NCI-H460 (cell line): ENCODE measurements at places on chromosomes 13 and 19. TPM values are rescaled to one million over a fixed set of nuclear protein-coding genes. Genes with fewer than 3 reads are reported as not detected.
A peak's percentile ranks its signal among the peaks of the same experiment; 100 is the strongest.

TDRD3 gene
- total RNA-seq: 14.5 and 18.1 TPM in 2 replicates

- no peak for DNase-seq
These were observed 6.6 kb downstream of the EPS8L1 start for GRCh38 chr19:55082020-55082851.

CEACAM16 gene
- not detected in 2 replicates for total RNA-seq

DNA sequence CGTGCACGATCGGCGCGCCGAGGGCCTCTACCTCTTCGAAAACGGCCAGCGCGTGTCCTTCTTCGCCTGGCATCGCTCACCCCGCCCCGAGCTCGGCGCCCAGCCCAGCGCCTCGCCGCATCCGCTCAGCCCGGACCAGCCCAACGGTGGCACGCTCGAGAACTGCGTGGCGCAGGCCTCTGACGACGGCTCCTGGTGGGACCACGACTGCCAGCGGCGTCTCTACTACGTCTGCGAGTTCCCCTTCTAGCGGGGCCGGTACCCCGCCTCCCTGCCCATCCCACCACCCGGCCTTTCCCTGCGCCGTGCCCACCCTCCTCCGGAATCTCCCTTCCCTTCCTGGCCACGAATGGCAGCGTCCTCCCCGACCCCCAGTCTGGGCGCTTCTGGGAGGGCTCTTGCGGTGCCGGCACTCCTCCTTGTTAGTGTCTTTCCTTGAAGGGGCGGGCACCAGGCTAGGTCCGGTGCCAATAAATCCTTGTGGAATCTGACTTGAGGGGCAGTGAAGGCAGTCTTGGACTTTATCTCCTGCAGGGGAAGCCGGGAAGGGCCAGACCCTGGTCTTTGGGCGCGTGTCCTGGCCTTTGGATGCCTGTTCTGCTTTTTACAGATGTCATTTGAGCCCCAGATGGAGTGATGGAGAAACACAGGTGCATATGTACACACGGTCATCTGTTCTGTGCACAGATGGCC lies 2.2 kb downstream of the CLEC11A start:
- DNase-seq: no peak

DNA sequence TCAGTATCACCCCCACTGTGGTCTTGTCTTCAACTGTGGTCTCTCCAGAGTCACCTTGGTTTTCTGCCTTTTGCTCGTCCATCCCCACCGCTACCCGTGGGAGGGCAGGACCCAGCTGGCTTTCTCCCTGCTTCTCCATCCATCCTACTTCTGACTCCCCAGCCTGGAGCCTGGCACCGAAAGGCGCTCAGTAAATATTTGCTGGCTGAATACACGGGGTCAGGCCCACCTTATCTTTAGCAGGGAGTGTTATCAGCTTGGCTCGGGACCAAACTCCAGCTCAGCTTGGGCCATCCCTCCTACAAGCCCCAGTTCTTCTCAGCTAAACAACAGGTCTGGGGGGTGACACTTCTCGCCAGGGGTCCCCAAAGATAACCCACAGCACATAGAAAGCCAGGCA lies 62.0 kb upstream of the KLF2 start:
- no peak for DNase-seq

SYCN gene
- total RNA-seq: not detected in 2 replicates

FOXO1 gene
- 3.5 and 3.9 TPM in 2 replicates for total RNA-seq

GRCh38 chr19:50878851-50879250 lies 5.6 kb downstream of the KLK2 start:
- no peak for DNase-seq

DLEU7 gene
- total RNA-seq: not detected in 2 replicates

DNA sequence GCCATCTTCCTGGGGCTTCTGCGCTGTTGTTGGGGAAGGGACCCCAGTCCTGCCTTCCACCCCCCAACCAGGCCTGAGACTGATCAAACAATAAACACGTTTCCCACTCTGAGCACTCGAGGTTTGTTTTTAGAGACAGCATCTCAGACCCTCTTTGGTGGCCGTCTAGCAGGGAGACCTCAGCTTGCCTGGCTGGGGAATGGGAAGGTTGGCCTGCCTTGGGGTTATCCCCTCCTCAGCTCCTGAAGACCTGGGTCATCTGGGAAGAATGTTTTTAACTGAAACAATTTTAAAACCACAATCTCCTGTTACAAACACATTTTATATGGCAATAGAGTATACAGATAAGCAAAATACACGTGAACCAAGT lies 2.0 kb downstream of the ZNF581 start:
- no peak for DNase-seq

DNA sequence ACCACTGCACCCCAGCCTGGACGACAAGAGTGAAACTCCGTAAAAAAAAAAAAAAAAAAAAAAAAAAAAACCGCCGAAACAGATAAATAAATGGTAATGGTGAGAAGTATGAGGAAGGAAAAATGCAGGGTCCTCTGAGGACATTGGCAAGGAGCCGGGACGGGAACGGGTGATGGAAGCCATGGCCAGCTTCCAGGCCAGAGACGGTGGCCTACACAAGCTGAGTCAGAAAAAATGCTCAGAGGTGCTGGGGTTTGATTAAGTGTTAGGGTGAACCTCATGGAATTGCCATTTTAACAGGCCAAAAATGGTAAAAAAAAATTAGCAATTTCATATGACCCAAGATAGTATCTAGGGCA lies 866 bp upstream of the ZSWIM4 start:
- no peak for DNase-seq

DNA sequence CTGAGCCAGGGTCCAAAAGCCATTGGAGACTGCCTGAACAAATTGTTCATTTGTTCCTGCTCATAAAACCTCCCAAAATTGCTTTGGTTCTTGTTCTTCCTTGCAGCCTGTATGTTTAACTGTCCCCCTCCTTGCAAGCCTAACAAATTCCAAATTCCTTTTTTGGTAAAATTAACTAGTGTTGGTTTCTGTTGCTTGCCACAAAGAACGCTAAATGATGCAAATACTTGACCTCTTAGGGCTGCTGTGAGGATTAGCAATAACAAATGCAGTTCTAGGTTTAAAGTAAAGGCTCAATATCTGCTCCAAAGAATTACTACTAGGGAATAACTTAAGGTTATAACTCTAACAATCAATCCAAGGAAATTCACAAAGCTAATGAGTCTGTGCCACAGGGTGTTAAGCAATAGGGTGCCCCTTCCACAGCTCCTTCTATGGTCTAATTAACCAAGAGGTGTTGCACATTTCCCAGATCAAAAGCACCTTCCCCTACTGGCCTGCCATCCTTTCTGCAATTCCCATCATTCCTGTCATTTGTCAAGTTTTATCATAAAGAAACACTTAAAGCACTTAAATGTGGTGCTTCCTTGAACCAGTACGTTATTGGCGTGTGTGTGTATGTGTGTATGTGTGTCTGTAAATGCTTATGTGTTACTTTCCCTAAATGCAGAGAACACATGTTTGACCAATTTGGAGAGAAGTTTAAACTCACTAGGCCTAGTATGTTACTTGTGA lies 110.2 kb downstream of the RAP2A start:
- no peak for DNase-seq

IZUMO2 gene
- total RNA-seq: not detected in 2 replicates

- DNase-seq: no peak
These were observed 97.5 kb downstream of the SLC10A2 start for GRCh38 chr13:102968572-102969228.

DNA sequence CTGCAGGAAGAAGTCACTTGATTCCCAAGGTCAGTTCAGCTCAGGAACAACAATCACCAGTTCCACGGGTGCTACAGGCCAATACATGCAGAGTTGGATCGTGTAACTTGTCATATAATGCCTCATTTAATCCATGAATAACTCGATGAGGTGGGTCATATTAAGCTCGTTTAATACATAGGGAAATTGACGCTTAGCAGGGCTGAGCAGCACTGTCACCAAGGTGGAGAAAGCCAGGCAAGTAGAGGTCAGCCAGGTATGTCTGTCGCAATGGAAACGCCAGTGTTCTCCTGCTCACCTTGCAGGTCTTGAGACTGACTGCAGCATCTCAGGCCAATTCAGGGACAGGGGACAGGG lies 52.3 kb downstream of the CCDC70 start:
- no peak for DNase-seq

GRCh38 chr13:112729408-112729807 lies 39.6 kb downstream of the ATP11A start:
- no peak for DNase-seq

GRCh38 chr13:23571431-23571830 lies 1.2 kb downstream of the TNFRSF19 start:
- no peak for DNase-seq

GRCh38 chr19:4495471-4495870 lies 22.8 kb downstream of the PLIN4 start:
- DNase-seq: peak; percentile 9

GRCh38 chr13:31174018-31174417 lies 12.3 kb upstream of the HSPH1 start:
- DNase-seq: no peak

- DNase-seq: no peak
These were observed 120.0 kb downstream of the CRYL1 start for GRCh38 chr13:20405691-20406090.

OVOL3 gene
- total RNA-seq: not detected in 2 replicates

ISOC2 gene
- total RNA-seq: 33.9 and 39.6 TPM in 2 replicates

- no peak for DNase-seq
These were observed 668.1 kb downstream of the SLITRK5 start for GRCh38 chr13:88339271-88339741.

DNA sequence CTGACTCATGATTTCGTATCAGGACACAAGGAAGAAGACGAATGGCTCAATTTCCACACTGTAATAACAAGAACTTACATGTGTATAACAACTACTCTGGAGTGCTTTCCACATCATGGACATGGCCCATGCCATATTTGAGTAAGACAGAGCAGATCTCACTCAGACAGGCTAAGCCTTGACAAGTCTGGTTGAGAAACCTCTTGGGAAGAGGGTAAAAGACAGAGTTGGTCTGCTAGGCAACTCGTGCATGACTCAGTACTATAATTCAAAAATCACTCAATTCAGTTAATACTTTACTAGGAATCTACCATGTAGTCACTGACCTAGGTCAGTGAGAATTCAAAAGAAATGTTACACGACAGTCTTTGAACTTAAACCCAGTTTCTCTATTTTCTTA lies 5.7 kb upstream of the THSD1 start:
- no peak for DNase-seq

GRCh38 chr19:28494461-28494860 lies 718.5 kb downstream of the UQCRFS1 start:
- DNase-seq: no peak

ZNF227 gene
- 18.2 and 20.3 TPM in 2 replicates for total RNA-seq

GRCh38 chr13:62512194-62513141 lies 1096.8 kb upstream of the PCDH20 start:
- peak; percentile 33 for DNase-seq

DNA sequence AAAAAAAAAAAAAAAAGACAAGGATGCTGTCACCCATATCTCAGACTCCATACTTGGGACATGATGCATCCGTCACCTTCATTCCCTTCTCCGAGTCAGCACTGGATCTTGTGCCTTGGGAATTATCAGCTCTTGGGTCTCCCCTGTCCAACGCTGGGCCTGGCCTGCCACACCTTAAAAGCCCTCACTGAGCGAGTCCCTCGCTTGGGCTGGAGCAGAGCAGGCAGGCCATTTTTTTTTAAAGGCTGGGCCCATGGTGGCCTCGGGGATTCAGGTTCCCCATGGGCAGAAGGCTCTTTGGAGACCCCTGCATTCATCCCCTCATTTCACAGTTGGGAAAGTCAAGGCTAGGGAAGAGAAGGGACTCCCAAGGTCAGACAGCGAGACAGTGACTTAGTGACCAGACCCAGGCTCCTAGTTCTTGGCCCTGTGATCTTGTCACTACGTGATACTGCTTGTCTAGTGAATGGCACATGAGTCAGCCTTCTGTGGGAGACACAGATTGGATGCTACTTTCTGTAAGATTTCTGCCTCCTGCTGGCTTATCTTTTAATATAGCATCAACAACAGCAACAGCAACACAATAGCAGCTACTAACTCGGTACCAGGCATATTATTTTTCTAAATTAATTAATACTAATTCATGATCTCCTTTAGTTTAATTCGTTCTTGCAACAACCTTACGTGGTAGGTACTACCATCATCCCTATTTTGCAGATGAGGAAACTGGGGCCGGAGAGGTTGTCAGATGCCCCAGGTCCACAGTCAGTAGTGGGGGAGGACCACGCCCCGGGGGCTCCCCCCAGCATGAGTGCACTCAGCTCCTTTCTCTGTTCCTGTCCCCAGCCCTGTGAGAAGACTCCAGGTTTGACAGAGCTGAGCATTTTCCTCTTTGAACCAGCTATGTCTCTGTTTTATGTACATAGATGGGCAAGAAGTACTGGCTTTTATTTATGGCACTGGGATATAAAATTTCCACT lies 27.4 kb upstream of the ZNF536 start:
- no peak for DNase-seq

- no peak for DNase-seq
These were observed 13.8 kb downstream of the CIC start for GRCh38 chr19:42282819-42283187.

DNA sequence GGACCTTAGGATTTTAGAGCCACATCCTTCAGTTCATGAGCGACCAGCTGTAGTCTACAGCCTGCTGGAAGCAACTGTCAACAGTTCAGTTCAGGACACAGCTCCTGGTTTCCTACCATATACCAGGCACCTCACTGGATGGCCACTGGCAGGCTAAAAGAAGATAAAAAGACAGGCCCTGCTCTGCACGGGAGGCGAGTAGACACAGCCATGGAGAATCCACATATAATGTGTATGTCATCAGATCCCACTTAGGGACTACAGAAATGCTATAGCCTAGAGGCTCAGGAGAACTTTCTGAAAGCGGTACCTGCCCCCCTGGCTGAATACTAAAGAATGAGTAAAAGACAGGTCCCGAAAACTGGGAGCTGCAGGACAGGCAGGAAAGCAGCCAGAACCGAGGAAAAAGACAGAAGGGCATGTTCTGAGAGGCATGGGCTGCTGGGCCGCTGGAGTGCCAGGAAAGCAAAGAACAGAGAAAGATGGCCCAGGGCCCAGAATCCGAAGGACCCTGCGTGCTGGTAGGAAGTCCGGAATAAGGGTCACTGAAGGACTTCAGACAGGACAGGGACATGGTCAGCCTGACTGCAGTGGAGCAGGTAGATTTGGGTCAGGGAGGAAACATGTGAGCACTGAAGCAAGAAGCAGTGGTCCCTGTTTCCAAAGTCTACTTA lies 23.5 kb downstream of the DZIP1 start:
- no peak for DNase-seq

DNA sequence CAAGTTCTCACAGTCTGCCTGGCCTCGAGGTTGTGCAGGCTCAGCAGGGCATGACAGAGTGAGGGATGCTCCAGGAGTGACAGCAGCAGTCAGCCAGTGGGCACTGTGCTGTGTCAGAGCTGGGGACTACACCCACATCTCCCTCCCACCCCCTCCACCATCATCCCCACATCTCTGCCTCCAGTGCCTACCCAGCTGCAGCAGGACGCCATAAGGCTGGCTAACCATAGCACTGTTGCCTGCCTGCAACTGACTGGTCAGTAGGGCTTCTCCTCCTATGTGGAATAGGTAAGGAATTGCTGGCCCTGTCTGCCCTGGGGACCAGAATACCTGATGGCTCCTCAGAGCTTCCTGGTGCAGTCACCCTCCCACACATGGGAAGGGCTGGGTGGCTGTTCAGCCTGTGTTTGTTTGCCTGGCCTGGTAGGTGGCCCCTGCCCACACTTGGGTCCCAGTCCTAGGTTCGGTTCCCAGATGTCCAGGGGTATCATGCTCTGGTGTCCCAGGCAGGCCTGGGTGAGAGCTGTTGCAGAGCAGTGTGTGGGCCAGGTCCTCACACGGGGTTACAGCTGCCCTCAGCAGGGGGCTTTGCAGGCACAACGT lies 15.7 kb downstream of the GPI start:
- DNase-seq: no peak

GRCh38 chr19:31214086-31214485 lies 135.2 kb downstream of the TSHZ3 start:
- DNase-seq: no peak

GRCh38 chr13:101327871-101328270 lies 88.4 kb downstream of the NALCN start:
- no peak for DNase-seq
